ENCODE measurements at places on chromosomes 7 and 10. TPM values are rescaled to one million over a fixed set of nuclear protein-coding genes. Genes with fewer than 3 reads are reported as not detected.

Gene FFAR4
- not detected for total RNA-seq

GRCh38 chr7:44432381-44432977 is 58.0 kb downstream of the NUDCD3 start:
- no peak for DNase-seq
- no peak overlapping the region for H3K27ac ChIP-seq
- no peaks in the 10 kb centered on the region for H3K4me1 ChIP-seq
- H3K4me3 ChIP-seq = no peak overlapping the region
- no peaks in the 10 kb centered on the region for H3K27me3 ChIP-seq

Gene FAM20C
- total RNA-seq = 16.4 TPM

DNA sequence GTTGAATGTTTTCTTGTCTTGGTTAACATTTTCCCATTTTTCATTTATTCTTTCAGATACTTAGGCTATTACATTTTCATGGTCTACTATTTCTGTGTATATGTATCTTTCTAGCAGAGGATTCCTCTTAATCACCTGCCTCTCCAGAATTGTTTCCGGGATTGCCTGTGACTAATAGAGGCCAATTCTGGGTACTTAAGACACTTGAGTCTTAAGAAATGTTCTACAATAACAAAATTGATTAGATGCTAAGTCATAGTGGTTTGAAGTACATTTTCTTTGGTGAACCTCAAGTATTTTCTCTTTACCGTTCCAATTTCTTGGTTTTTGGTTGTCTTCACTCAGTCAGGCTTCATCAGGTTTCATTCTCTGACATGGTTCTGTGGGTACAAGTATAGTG is 26.4 kb downstream of the BBS9 start:
- no peak overlapping the region for H3K27ac ChIP-seq
- DNase-seq = no peak
- no peaks in the 10 kb centered on the region for H3K27me3 ChIP-seq
- no peak overlapping the region for H3K4me3 ChIP-seq

Gene CYP3A5
- 17.3 TPM for total RNA-seq

Data from uterus (tissue), 4 donors.